ENCODE measurements at places on chromosomes 5 and 9.

DNA sequence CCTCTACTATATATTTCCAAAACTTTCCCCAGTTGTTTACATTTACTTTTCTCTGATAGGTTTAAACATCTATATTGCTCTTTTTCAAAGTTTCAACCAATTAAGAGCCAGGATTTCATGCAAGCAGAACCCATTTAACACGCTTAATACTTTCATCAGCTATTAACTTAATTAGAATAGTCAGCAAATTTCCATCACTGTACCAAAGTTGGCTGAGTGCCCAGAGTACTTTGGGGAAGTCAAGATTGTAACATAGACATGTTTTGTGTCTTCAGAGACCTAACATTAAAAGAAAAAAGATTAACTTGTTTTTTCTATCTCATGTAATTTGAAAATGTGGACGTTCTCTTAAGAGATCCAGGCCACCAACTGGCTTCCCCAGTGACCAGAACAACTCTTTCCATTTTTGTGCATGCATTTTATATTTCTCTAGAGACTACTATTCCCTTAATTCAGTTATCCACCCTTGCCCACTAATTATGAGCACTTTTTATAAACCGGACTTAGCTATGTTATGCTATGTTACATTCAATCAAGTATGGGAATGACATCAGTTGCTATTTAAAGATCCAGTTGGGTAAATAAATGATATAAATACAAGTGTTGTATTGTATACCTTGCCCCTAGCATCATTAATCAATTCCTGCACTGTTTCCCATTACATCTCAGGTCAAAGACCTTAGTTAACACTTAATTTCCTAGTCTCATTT, 478.1 kb upstream of the NMUR2 start:
- DNase-seq: no peak

DNA sequence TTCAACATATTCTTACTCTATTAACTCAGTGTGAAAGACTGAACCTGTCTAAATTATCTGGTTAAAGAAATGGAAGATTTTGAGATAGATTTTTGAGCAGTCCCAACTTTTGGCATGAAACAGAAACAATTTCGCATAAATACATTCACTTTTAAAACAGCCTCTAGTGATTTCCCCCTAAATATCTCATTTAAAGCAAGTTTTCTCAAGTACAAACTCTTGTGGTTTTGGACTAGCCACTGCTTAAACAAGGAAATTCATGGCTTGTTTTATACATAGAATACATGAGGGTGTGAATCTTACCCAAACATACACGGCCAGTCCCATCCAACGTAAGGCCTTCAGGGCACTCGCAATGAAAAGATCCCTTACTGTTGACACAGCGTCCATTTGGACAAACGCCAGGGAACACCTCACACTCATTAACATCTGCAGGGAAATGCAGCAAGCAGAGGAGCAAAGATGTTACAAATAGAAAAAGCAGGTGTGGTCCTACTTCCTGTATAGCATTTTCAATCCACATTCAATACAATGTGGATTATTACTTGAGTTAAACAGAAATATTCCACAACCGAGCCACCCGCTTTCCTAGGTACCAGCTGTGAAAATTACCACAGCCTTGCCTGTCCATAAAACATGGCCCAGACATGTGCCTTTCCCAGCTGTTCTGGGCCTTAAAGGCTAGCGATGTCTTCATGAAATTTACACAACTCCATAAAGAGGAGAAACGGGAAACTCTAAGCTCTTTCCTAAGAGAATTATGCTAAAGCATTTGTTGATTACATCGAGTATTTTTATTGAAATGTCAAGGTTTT, 188.8 kb downstream of the FBN2 start:
- DNase-seq: no peak

GRCh38 chr9:36802201-36802920, 229.7 kb downstream of the MELK start:
- DNase-seq: no peak

- no peak for DNase-seq
These were observed 148.2 kb downstream of the CAAP1 start for GRCh38 chr9:26744191-26744965.

DNA sequence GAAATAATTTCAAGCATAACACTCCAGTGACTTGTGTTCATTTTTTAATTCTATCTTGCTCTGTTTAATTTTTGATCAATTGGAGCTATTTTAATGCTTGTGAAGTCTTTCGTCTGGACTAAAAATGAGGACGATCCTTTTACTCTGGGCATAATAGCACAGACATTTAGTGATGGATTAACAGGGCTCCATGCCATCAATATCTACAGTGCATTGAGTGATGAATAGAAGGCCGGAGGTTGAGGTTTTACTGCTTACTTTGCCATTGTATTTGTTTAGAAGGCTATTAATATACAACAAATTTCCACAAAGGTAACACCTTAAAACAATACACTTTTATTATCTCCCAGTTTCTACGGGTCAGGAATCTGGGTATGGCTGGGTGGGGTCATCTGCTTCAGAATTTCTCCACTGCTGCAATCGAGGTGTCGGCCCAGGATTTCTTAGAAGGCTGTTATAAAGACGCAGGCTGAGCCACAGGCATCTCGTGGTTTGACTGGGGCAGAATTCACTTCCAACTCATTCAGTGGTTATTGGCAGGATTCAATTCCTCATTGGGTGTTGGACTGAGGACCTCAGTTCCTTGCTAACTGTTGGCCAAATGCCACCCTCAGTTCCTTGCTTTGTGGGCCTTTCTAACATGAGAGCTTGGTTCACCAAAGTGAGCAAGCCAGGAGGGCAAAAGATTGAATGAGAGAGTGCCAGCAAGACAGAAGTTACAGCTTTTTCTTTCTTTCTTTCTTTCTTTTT, 265.4 kb upstream of the VLDLR start:
- no peak for DNase-seq

DNA sequence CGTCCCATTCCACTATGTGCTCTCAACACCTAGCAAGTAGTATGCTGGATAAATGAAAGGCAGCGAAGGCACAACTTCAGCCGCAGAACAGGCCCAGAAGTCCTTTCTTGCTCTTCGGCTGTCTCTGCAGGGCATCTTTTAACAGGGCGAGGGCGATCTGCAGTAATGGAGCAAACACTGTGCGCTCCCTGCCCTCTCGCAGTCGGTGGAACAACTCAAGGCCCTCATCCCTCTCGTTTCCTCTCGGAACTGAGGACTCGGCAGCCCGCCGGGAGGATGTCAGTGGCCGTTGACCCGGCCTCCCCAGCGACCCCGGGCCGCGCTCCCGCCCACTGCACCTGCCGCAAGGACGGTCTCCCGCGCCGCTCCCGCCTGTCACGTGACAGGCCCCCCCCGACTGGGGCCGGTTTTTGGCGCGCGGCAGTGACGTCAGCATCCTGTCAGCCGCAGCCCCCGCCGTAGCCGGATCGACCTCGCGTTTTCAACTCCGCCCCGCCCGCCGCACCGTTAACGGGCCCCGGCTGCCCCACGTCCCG, 1.1 kb downstream of the ZNF367 start:
- DNase-seq: peak; percentile 92

DNA sequence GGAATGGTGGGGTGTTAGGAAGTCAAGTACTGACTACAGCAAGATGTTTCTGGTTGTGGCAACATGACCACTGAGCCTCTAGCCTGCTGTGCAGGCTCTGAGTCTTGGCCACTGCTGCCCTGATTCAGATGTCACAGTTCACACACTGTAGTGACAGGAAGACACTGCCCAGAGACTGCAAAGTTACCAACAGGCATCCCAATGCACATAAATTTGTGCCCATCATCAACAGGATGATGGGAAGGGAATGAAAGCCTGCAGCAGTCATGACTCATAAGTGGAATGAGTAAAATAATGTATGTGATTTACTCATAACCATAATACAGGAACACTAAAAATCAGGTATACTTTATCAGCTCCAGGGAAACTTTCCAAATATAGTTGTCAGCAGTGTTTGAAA, 251.6 kb upstream of the HAPLN1 start:
- no peak for DNase-seq

GRCh38 chr5:99088309-99088708, 159.5 kb upstream of the CHD1 start:
- no peak for DNase-seq

- no peak for DNase-seq
These were observed 17.7 kb downstream of the TXNDC8 start for GRCh38 chr9:110319781-110320492.

DNA sequence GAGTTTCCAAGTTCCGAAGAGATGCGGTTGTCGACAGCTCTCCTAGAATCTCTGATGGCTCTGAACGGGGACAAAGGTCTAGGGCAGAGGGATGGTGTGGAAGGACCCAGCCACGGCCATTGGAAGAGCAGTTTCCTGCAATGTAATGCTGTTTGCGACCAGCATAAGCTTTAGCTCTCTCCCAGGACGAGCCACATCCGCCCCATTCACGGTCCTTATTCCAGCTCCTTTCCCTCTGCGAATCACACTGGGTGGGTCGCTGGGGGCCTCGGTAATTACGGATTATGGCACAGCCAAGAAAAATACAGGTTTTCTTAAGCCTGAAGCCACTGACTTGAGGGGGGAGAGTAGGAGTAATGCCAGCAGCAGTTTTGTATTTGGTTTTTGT, 22.7 kb downstream of the ANXA2R start:
- no peak for DNase-seq

DNA sequence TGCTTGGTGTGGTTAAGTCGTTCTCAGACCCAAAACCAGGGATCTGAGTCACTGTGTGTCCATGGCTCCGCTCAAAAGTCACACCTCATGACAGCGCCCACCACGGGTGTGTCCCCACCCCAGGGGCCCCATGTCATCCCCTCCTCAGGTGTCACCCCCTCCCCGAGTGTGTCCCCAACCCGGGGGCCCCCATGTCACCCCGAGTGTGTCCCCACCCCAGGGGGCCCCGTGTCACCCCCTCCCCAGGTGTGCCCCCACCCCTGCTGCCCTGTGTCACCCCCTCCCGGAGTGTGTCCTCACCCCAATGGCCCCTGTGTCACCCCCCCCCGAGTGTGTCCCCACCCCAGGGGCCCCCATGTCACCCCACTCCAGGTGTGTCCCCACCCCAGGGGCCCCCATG, 5.1 kb downstream of the LRRC14B start:
- DNase-seq: no peak

DNA sequence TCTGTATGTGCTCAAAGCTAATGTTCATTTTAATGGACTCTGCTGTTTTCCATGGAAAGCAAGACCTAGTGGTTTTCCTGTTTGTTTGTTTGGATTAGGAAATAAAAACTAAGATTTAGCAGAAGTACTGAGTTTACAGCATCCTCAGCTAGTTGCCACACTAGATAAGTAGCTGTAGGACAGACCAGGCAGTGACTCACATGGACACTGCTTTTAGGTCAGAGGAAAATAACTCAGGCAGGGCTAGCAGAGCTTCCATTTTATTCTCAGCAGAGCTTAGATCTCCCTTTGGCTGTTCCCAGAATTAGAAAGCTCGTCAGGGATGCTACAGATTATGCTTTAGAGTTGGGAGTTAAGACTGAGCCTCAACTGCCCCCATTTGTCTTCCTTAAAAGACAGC, 204.4 kb downstream of the SH3GL2 start:
- DNase-seq: no peak

- peak; percentile 80 for DNase-seq
These were observed 2.9 kb upstream of the IL17B start for GRCh38 chr5:149381986-149382338.

- DNase-seq: peak; percentile 8
These were observed 52.7 kb upstream of the TJP2 start for GRCh38 chr9:69121155-69122081.

DNA sequence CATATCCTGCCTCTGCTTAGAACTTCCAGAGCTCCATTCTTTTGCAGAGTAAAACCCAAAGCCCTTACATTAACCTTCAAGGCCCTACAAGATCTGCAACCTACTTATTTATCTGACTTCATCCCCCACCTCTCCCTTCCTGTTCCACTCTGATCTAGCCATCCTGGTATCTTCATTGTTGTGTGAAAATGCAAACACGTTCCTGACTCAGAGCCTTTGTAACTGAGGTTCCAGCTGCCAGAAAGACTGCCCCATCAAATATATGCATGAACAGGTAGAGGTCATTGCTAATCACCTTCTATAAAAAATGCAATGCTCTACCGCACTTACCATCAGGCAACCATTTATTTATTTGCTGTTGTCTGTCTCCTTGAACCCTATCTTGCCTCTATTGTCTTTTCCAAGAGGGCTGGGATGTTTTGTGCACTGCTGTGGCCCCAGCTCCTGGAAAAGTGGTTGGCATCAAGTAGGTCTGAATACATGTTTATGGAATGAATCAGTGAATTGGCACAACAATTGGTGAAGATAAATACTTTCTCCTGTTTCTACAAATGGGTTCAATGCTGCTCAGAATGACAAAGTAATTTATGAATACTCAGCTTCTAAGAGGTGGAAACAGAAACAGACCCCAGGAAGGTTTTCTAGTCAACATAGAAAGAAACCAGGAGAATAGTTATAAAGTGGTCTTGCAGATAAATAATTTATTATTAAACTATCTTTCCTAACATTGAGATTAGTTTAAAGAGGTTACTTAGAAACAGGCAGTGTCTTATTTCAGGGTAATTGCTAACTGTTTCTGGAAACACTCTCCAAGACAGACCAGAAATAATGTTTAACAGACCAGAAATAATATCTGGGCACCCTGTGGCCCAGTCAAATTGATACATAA, 230.6 kb upstream of the CD180 start:
- no peak for DNase-seq

GRCh38 chr9:127938298-127938690, 640 bp upstream of the DPM2 start:
- DNase-seq: no peak

DNA sequence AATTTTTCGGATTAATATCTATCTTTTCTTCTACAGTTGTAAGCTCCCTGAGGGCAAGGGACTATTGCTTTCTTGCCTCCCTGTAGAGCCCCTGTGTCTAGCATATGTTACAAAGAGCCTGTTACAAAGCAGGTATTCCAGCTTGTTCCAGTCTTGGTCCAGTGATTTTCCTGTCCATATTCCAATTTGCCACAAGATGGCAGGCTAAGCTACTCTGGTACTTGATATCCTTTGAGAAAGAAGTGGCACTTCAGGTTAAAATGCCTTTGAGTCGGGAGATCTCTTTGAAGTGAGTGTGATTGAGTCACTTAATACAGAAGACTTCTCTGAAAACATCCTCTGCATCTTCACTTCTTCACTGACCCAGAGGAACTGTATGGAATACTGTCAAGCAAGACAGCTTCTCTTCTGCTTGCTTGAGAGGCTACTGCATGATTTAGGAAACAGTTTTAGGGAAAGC, 24.5 kb downstream of the CAVIN4 start:
- DNase-seq: no peak

DNA sequence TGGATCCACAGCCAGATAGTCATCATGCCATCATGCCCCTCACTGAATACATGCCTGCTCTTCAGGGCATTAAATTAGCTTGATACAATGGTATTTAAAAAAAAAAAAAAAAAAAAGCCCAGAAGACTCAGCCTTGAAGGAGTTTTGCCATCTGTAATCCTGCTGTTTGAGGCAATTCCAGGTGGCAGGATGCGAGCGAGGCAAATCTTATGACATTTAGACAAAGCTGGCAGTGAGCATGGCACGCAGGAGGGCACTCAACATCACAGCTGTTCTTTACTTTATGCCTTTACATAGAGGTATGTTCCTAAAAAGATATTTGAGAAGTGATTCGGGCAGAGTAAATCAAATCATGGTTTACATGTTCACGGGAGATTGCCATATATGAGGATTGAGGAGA, 692.0 kb upstream of the DMAC1 start:
- no peak for DNase-seq

GRCh38 chr5:50767588-50767987, 101.2 kb downstream of the PARP8 start:
- DNase-seq: no peak

Measured in stimulated activated CD4-positive, alpha-beta T cell treated with anti-CD3 and anti-CD28 coated beads, Interleukin-4, amount 100 ng/mL, for 24 hours (primary cell).